ENCODE measurements at places on chromosomes 7 and 10. TPM values are rescaled to one million over a fixed set of nuclear protein-coding genes. Genes with fewer than 3 reads are reported as not detected.

FAM25A gene
- polyA plus RNA-seq, result not detected

OGDHL gene
- polyA plus RNA-seq, result 0.45 TPM

MRPL43 gene
- 68.0 TPM for polyA plus RNA-seq

MEIG1 gene
- polyA plus RNA-seq, result not detected

OR6V1 gene
- not detected for polyA plus RNA-seq
